ENCODE measurements at places on chromosomes 16 and 17. TPM values are rescaled to one million over a fixed set of nuclear protein-coding genes. Genes with fewer than 3 reads are reported as not detected.
A peak's percentile ranks its signal among the peaks of the same experiment; 100 is the strongest.

- DNase-seq, result peak; percentile 48
Observed at GRCh38 chr17:58200024-58200633, 7.6 kb downstream of the EPX start.

DNA sequence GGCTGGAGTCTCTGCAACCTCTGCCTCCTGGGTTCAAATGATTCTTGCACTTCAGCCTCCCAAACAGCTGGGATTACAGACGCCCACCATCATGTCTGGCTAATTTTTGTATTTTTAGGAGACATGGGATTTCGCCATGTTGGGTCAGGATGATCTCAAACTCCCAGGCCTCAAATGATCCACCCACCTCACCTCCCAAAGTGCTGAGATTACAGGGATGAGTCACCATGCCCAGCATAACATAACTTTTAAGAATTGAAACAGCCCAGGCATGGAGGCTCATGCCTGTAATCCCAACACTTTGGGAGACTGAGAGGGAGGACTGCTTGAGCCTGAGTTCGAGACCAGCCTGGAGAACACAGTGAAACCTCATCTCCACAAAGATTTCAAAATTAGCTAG is 2.5 kb downstream of the RSL1D1 start:
- no peak for DNase-seq

- DNase-seq, result peak; percentile 21
Observed at GRCh38 chr16:87328846-87329245, 11.7 kb upstream of the C16orf95 start.

The ETV4 gene
- not detected for total RNA-seq

Measured in OCI-LY7 (cell line).